ENCODE measurements at places on chromosomes 5 and 9.

DNA sequence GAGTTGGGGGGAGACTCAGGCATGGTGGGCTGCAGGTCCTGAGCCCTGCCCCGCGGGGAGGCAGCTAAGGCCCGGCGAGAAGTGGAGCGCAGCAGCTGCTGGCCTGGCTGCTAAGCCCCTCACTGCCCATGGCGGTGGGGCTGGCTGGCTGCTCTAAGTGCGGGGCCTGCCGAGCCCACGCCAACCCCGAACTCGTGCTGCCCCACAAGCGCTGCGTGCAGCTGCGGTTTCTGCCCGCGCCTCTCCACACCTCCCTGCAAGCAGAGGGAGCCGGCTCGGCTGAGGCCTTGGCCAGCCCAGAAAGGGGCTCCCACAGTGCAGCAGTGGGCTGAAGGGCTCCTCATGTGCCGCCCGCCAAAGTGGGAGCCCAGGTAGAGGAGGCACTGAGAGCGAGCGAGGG is 1355.1 kb upstream of the WWC1 start:
- no peak for DNase-seq

- DNase-seq = no peak
Measured at GRCh38 chr5:111127453-111128195, 35.5 kb downstream of the WDR36 start.

- DNase-seq = no peak
Measured at GRCh38 chr5:160001457-160001856, 7.5 kb upstream of the TTC1 start.

- no peak for DNase-seq
Measured at GRCh38 chr5:54619731-54620130, 102.2 kb downstream of the SNX18 start.

DNA sequence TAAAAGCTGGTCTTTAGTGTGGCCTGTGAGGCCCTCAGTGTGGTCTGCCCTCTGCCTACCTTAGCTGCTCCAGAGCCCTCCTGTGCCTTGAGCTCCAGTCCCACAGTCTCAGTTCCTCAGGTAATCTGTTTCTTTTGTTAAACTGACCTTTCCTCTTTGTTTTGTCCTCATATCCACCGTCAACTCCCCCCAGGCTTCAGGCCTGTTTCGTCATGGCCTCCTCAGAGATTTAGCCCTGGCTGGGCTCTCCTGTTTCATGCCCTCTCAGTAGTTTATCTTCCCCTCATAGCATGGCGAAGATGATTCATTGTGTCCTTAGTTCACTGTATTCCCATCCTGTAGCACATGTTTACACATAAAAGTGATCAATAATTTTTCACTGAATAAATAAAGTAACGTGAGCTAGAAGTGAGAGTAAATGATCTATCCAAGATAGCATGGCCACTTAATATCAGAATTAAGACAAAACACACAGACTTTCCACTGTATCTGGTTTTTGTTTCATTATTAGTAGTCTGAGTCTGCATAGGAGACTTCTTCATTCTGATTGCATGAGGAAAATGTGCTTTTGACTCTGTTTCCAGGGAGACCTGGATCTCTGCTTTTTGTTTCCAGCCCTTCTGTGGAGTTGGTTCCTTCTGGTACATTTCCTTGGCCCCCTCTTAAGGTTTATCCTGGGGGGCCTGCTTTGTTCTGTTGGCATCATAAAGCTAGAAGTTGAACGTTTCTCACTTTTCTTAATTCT is 70.5 kb downstream of the SNX24 start:
- DNase-seq = no peak

- no peak for DNase-seq
Measured at GRCh38 chr9:135476561-135477355, 2.8 kb upstream of the PPP1R26 start.

GRCh38 chr9:131734165-131734610 is 5.7 kb downstream of the RAPGEF1 start:
- DNase-seq = peak; percentile 57
